Heart left ventricle (tissue), 16 donors: ENCODE measurements at places on chromosomes 1 and 21. TPM values are rescaled to one million over a fixed set of nuclear protein-coding genes. Genes with fewer than 3 reads are reported as not detected.

The SLC16A4 gene
- total RNA-seq, result 1.6 TPM

The KANK4 gene
- total RNA-seq, result not detected

The ECM1 gene
- total RNA-seq, result 15.4 TPM

The UBE2U gene
- total RNA-seq, result not detected

The SETSIP gene
- total RNA-seq, result not detected

The RGS1 gene
- total RNA-seq, result 0.56 TPM
